ENCODE measurements at places on chromosomes 11 and 22. TPM values are rescaled to one million over a fixed set of nuclear protein-coding genes. Genes with fewer than 3 reads are reported as not detected.

CDC45 gene
- 86.3 TPM for total RNA-seq

OR2AT4 gene
- not detected for total RNA-seq

ABTB2 gene
- total RNA-seq = 3.7 TPM

ARFGAP3 gene
- 28.6 TPM for total RNA-seq

OR51E2 gene
- not detected for total RNA-seq

C11orf52 gene
- not detected for total RNA-seq

ASPHD2 gene
- 4.7 TPM for total RNA-seq

TYR gene
- total RNA-seq = not detected

BDNF gene
- not detected for total RNA-seq

OR56A5 gene
- total RNA-seq = not detected

C11orf16 gene
- total RNA-seq = not detected

CTSW gene
- 0.95 TPM for total RNA-seq

SMCO4 gene
- 26.8 TPM for total RNA-seq

MS4A12 gene
- total RNA-seq = not detected

CRYAB gene
- total RNA-seq = not detected

MIEF1 gene
- total RNA-seq = 35.1 TPM

HEPHL1 gene
- not detected for total RNA-seq

DBX1 gene
- not detected for total RNA-seq

CASP12 gene
- total RNA-seq = not detected

SCGB1D2 gene
- total RNA-seq = not detected

MISFA gene
- total RNA-seq = 1.0 TPM

TRIM49B gene
- total RNA-seq = not detected

TMEM225 gene
- not detected for total RNA-seq

GRM5 gene
- not detected for total RNA-seq

ZP1 gene
- not detected for total RNA-seq

CHRM1 gene
- total RNA-seq = not detected

PATE4 gene
- total RNA-seq = not detected

SPA17 gene
- total RNA-seq = 3.9 TPM

SOX10 gene
- total RNA-seq = not detected

ATL3 gene
- total RNA-seq = 19.5 TPM

EFEMP2 gene
- 10.1 TPM for total RNA-seq

FOSL1 gene
- 8.2 TPM for total RNA-seq

EIF3L gene
- total RNA-seq = 797 TPM

KCNE3 gene
- total RNA-seq = not detected

BCO2 gene
- 0.45 TPM for total RNA-seq
